GOT3 (cell line): ENCODE measurements at places on chromosomes 5 and 9.

GRCh38 chr9:109779711-109780452 lies at the start of gene PALM2AKAP2:
Gene PALM2AKAP2 (plus strand): TSS chr9:109780198. CDS start chr9:109780489, 291 bp downstream.
- DNase-seq = no peak

DNA sequence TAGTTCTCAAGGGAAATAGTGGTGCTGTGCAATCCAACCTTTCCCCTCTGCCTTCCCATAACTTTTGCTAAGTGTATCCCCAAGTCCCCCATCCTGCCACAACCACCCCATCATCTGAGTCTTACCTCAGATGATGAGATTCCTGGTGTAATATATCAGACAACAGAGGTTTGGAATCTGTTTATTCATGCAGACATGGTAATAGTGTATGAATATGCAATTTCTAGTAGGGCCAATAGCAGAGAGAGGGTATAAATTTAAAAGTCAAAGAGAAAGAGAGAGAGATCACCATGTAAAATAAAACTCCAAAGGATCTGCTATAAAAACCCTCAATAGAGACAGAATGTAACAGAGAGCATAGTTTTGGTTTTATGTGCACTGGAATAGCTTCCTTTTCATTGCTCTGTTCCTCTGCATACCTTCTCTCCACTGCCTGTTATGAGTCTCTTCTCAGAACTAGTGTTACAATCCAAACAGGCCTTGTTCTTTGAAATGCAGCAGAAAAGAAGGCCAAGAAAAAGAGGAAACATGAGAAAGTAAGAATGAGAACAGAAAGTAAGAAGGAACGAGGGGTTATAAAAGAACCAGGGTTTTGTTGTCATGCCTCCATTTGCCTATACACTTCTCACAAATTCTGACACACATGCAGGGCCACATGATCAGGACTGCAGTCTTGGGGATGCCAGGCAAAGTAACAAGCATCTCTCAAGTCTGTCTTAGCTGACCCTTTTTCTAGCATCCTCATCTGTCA lies 278.0 kb downstream of the CETN3 start:
- no peak for DNase-seq

GRCh38 chr5:32625547-32625946 lies 40.2 kb downstream of the SUB1 start:
- DNase-seq = no peak

DNA sequence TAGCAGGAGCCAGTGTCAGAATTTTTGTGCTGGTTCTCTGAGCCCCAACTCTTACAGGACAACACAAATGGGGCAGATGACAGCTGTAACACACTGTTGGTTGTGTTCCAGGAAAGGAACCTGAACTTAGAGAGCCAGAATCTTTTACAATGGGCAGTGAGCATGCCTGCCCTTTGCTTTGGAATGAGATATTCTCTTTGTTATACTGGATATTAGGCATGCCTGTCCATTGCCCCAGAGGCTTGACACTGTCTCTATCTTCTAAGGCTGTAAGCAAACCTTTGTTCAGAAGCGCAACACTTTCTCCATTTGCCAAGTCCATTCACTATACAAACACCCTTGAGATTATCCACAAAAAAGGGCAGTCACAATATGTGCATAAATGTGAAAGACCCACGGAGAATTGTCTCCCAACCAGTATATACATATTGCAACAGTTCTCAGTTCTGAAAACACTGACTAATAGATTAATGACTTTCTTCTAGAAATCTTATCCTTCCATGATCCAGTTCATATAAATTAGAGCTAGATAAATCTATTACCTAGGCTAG lies 26.3 kb upstream of the CEP120 start:
- no peak for DNase-seq

GRCh38 chr9:75019022-75019421 lies 9.1 kb downstream of the CARNMT1 start:
- no peak for DNase-seq

DNA sequence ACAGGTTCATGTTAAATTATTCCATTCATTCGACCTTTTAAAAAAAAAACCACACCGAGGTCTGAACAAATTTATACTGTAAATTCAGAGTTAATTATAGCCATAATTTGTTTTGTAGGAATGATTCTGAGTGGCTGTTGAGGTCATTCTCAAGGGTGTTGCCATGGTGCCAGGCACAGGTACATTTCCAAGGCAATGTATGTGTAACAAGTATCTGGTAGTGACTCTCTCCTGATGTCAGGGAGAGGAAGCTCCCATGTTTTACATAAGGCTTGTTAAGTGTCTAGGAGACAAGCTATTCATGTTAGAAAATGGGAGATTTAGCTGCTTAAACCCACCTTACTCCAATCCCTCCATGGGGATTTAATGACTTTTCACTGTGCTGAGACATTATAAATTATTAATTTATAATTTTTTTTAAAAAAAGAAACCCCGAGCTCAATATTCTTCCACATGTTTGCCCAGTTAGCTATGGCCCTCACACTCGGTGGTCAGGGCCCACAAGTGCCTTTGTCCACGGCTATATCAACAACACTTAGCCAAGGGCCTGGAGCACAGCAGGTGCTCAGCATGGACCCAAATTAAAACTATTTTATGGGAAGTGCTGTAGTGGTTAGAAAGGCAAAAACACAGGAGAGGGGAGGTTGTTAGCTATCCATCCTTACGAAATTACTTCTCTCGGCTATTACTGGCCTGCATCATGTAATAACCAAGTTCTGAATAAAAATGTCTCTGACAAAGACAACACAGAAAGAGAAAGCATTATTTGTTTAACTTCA lies 154.6 kb upstream of the GNA14 start:
- no peak for DNase-seq

DNA sequence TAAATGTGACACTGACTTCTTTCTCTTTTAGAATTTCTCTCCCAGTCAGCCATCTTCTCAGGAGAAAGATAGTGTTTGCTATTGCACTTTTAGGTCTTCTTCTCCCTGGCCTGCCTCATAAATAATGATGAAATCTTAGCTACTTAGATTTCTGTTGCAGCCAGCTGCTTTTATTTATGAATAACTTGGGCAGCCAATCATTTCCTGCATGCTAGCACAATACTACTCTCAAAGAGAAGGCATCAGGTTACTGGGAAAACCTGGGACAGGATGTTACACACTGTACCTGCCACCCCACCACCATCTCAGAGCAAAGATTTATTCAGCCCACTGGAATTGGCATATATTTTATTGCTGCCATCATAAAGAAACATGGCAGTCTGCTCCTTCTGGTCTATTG lies 266.6 kb downstream of the PRELID2 start:
- DNase-seq = no peak

GRCh38 chr5:175059687-175060211 lies 335.4 kb downstream of the MSX2 start:
- no peak for DNase-seq

DNA sequence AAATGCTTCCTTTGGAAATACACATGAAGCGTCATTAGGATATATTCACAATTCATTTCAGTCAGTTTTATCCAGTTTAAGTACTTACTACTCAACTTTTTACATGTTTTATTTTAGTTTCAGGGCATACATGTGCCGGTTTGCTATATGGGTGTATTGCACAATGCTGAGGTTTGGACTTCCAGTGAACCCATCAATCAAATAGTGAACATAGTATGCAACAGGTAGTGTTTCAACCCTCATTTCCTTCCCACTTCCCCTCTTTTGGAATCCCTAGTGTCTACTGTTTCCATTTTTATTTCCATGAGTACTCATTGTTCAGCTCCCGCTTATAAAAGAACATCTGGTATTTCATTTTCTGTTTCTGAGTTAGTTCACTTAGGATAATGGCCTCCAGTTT lies 74.7 kb downstream of the TMEM161B start:
- no peak for DNase-seq
